ENCODE measurements at places on chromosomes 7 and 10.

DNA sequence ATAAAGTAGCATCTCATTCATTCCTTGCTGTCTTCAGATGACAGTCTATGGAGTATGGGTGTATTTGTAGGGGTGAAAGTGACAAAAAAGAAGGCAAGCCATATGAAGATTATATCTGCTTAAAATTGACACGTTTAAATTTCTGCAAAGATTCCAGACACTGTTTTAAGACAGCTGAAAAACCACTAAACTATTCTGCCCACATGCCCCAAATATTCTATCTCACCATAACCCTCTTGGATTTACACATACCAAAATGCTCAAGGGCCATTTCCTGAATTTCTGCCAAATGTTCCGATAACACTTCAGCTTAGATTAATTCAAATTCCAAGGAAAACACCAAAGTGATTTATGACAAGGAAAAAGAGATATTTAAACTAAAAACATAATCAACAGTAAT lies 99.9 kb upstream of the IL6 start:
- DNase-seq: no peak

DNA sequence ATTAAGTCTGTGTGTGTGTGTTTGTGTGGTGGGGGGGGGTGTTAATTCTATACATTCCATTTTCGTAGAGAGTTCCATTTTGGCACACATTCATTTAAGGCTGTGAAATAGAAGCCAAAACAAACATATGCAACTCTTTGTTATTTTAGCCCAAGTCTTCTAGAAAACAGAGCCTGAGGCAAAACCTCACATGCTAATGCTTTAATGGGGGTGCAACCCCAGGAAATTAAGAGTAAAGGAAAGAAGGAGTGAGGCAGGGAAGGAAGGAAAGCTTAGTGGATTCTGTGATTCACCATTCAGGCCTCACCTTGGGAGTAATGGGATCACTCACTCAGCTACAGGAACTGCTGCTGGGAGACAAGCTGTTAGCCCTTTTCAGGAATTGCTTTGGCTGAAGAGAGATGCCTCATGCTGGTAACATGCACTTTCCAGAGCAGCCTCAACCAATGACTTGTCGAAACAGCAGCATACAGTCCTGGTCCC lies 73.0 kb upstream of the CTTNBP2 start:
- DNase-seq: no peak

GRCh38 chr7:625376-625971 lies 101.0 kb upstream of the DNAAF5 start:
- no peak for DNase-seq

GRCh38 chr7:13333371-13333770 lies 645.9 kb downstream of the ARL4A start:
- DNase-seq: no peak

DNA sequence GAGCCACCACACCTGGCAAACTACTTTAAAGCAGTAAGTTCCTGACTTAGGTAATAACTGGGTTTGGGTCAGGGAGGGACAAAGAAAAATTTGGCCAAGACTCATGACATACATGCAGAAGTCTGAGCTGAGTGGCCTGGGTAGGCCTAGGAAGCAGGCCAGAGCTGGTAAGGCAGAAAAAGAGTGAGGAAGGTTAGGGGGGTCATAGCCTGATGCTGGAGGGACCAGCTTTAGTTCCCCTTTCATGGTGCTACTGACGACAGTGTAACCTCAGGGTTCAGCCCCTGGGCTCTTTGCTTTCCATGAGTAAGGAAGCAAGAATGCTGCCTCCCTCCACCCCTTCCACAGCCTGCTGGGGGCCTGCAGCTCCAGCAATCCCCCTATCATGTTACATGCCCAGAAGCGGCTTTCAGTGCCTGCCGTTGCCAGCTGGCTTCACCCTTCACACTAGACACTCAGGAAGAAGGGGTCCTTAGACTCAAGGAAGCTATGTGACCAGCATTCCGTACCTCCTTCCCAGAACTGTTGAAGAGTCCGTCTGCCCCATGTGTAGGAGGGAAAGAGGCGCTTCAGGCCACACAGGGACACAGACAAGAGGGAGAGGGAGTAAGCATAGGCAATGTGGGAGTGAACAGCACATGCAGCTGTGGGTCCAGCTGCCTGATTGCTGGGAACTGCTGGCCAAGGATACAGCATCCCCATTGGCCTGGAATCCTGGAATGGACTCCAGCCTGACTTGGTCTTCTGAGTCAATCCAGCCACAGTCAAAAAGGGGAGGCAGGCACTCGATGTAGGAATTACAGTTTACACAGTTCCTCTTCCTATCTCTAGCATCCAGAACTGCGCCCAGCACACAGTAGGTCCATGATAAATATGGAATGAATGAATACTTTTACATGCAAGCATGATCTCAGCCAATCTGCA lies 4.1 kb upstream of the PLAU start:
- DNase-seq: no peak
